ENCODE measurements at places on chromosomes 5 and 9.
A peak's percentile ranks its signal among the peaks of the same experiment; 100 is the strongest.

DNA sequence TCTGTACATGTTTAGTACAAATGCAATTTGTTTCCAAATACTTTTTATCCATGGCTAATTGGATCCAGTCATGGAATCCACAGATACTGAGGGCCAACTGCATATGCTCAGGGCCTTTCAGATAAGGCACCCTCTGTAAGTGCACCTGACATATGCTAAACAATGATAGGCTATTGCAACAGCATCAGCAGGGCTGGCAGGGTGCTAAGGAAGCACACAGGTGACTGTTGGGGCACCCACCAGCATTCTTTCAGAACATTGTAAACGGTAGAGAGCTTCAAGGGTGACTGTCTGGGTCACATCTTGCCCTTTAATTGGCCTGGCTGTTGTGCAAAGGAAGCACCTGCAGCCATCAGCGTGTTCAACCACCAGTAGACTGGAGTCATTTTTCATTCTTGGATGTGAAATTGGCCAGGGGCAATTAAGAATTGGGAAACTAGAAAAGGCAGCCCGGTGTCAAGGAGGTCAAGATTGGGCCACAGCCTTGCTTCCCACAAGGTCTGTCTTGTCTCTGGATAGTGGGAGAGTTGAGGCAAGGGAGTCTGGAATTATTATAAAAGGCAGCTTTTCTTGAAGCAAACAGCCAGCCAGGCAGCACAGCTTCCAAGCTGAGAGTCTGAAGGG is 129.3 kb upstream of the RAI14 start:
- DNase-seq: no peak

- DNase-seq: no peak
Observed at GRCh38 chr5:123875561-123876275, 363.7 kb downstream of the CSNK1G3 start.

DNA sequence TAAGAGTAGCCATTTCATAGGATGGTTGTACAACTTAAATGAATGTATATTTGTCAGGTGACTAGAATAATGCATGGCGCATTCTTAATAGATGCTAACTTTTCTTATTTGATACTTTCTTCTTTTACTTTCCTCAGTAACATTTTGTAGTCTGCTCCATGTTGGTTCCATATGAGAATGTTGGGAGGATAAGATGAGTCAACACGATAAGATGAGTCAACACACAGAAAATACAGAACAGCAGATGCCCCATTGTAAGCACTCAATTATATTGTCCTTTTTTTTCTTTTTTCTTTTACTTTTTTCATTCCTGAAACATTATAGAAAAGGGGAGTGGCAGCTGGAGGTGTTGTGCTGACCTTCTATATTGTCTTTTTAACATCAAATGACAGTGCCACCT is 92.3 kb upstream of the SPATA31C2 start:
- peak; percentile 31 for DNase-seq

DNA sequence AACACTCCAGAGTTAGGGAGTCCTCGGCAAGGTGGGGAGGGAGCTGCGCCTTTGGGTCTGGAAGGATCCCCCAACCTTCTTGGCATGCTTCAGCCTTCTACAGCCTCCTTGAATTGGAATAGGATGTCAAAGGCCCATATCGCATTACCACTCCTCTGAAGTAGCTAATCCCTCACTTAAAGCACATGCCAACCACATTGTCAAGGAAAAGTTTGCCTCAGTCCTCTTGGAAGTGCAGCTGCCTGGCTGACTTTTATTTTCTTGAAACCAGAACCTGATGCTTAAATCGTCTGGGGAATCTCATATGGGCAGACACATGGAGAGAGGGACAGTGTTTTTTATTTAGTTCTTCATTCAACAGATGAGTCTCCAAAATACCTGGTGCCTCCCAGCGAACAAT is 14.5 kb downstream of the CXCL14 start:
- DNase-seq: no peak

DNA sequence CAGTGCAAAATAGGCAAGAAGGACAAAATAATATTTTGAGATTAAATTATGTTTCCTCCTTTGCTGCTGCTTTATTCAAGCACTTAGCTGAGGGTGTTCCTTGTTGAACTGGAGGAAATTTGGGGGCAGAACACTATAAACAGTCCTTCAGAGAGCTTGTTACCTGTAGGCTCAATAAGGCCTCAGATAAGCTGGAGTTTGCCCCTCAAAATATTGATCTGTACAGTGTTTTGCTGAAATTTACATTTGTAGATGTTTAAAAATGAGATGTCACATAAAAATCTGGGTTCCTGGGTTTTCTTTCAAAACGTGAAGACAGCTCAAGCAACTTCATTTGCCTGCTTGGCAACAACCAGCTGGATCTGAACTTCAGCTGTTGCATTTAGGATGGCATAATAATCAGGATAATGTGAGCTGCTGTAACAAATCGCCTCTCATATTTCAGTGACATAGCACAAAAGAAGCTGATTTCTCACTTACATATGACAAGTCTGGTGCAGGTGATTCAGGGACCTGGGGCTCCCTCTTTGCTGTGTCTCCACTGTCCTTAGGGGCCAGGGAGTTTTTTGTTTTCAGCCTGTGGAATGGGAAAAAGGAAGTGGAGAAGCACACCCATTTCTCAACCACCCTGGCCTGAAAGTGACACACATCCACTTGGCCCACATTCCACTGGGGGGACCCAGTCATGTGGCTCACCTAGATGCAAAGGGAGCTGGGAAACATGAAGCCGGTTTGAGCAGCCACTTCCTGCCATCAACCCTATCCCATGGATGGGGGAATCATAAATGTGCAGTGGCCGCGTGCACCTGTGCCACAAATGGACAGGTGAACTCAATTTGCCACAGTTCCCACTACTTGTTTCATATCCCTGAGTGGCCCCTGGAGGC is 2.4 kb upstream of the PSAT1 start:
- no peak for DNase-seq

DNA sequence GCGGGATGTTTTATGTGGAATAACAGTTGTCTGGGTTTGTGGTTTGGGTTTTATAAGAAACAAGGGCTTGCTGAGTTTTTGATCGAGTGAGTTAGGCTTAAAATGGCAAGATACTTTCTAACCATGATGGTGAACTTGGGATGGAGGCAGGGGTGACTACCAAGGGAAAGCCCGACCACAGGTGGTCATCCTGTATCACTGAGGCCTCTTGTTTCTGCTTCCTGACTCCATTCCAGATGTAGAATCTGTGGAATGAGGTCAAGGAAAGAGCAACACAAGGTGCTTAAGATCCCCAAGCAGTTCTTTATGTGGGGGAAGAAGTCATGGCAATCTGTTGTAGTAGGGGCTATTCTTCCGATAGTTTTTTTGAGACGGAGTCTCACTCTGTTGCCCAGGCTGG is 122.3 kb downstream of the GOLPH3 start:
- DNase-seq: no peak

DNA sequence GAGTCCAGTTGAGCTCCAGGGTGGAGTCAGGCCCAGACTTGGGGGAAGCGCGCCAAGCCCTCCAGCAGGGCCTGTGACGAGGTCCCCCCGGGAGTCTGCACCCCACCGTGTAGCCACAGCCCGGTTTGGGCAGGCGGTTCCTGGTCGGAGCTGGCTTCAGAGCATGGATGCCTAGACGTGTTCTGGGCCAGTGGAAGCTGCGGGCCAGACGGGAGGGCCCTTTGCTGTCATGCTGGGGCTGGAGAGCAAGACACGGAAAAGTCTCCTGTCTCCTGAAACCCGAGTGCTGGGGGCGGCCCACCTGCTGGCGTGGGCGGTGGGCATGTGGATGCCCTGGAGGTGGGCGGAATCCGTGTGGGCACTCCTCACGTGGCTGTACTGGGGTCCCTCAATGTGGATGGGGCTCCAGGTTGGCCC is 1.9 kb downstream of the GPSM1 start:
- DNase-seq: peak; percentile 40

- no peak for DNase-seq
Observed at GRCh38 chr5:66329078-66329477, 185.0 kb downstream of the SREK1 start.

DNA sequence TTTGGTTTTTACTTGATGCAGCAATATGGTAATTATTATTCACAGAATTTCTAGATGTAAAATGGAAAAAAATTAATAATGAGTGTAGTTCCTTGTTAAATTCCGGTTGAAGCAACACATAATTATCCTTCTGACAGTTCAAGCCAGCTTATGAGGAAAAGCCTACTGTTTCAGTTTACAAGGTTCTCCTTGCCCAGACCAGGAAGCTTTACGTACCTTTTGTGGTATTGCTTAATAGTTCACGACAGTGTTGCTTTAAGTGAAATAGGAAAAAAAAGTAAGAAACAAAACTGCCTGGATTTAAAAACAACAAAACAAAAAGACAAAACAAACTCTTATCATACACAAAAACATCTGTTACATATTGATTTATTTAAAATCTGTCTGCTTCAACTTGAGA is 547.3 kb upstream of the C9orf72 start:
- no peak for DNase-seq

DNA sequence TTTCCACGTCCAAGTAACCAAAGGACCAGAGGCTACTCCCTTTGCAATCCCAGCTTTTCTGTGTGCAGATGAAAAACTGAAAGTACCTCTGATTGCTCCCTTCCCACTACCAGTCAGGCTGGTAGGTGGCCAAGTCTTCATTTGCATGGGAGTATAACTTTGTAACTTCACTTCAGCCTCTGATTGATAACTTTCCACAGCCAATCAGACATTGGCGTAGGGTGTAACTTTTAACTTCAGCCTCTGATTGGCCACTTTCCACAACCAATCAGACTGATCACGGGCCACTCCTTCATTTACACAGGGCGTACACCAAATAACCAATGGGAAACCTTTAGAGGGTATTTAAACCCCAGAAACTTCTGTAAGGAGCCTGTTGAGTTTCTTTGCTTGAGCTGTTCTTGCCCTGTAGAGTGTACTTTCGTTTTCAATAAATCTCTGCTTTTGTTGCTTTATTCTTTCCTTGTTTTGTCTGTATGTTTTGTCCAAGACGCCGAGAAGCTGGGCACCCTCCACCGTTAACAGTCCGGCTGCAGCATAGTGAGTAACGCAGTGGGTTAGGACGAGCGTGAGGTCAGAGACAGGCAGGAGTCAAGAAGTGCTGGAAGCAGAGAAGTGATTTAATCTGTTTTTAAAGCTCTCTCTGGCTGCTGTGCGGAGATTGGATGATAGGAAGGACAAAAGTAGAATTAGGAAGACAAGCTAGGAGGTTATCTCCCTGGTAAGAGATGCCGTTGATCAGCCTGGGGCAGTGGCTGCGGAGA is 3.5 kb upstream of the EXOSC2 start:
- peak; percentile 97 for DNase-seq

- no peak for DNase-seq
Observed at GRCh38 chr9:34049630-34050384, 1.1 kb upstream of the UBAP2 start.

- DNase-seq: no peak
Observed at GRCh38 chr9:107630156-107630555, 140.6 kb upstream of the KLF4 start.

- peak; percentile 17 for DNase-seq
Observed at GRCh38 chr5:75460942-75461610, 50.4 kb downstream of the CERT1 start.

DNA sequence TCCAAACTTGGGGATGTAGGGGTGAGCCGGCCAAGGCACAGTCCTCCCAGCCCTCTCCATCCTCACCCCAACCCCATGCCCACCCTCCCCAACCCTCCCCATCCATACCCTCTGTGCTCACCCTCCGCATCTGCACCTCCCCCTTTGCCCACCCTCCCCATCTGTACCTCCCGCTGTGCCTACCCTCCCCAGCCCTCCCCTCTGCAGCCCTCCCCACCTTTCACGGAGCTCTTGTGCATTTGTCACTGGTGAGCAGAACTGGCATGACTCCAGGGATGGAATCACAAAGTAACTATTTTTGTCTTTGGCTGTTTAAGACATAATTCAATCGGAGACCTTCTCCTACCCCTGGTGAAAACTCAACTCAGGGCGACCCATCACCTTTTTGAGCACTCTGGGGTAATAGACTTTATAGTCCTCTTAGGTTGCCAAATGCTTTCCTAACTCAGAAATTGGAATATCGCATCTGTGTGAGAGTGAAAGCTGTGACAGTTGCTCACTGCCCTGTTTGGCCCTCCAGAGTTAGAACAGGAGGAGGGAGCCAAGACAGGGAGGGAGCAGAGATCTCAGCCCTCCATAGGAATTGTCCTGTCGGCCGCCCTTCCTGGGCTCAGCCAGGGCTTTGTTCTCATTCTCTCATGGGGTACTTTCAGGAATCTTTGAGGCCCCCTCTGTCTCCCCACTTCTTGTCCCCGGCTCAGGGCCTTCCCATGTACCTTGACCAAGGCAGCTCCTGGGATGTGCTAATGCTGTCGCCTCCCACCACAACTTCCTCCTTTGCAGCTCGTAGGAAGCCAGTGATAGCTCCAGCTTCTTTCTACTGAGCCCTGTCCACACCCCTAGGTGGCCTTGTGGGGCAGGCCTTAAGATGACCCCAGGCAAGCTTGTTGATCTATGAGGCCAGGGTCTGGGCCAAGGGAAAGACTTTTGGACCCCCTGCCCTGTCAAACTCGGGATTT is 36.2 kb downstream of the OTULIN start:
- DNase-seq: no peak

- peak; percentile 85 for DNase-seq
Observed at GRCh38 chr9:16120231-16120641, 567.4 kb downstream of the CCDC171 start.

DNA sequence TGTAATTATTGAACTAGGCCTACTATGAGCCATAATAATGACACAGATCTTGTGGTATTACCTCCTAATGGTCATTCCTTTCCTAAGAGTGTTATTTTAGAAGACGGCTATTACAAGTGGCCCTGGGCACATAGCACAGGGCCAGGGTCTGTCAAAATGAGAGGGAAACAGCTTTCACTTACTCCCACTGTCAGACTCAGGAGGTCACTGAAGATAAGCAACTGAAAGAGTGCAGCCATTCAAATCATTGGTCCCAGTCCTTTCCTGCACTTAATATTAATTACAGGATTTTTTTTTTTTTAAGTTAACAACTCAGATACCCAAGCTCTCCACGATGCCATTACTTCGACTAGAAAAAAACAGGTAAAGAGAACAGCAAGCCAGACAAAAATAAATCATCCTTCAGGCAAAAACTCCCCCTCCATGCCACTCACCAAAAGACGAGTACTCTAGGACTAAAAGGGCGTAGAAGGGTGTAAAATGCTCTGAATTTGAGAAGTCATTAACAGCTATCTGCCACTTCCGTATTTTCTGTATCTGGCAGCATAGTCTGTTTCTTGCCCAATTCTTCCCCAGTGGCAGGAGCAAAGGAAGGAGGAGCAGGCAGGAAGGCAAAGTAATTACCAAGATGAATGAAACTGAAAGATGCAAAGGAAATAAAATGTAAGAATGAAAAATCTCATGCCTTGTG is 87.4 kb downstream of the ZNF608 start:
- no peak for DNase-seq

GRCh38 chr5:145543968-145544367 is 291.2 kb downstream of the PRELID2 start:
- DNase-seq: no peak

- DNase-seq: no peak
Observed at GRCh38 chr9:16710888-16711287, 159.6 kb downstream of the BNC2 start.

- DNase-seq: no peak
Observed at GRCh38 chr5:141944076-141944475, 13.9 kb downstream of the PCDH12 start.

GRCh38 chr5:53257806-53258373 is 148.3 kb upstream of the MOCS2 start:
- no peak for DNase-seq

GRCh38 chr5:127957183-127957582 is 126.4 kb upstream of the SLC12A2 start:
- peak; percentile 64 for DNase-seq

- DNase-seq: no peak
Observed at GRCh38 chr9:130898552-130898852, 1.9 kb upstream of the QRFP start.

- no peak for DNase-seq
Observed at GRCh38 chr5:135208555-135208902, 174.5 kb upstream of the PITX1 start.

All from iris pigment epithelial cell (primary cell).